ENCODE measurements at places on chromosomes 3 and 15.

GRCh38 chr3:176814285-176814684, 383.0 kb downstream of the TBL1XR1 start:
- no peak for DNase-seq

DNA sequence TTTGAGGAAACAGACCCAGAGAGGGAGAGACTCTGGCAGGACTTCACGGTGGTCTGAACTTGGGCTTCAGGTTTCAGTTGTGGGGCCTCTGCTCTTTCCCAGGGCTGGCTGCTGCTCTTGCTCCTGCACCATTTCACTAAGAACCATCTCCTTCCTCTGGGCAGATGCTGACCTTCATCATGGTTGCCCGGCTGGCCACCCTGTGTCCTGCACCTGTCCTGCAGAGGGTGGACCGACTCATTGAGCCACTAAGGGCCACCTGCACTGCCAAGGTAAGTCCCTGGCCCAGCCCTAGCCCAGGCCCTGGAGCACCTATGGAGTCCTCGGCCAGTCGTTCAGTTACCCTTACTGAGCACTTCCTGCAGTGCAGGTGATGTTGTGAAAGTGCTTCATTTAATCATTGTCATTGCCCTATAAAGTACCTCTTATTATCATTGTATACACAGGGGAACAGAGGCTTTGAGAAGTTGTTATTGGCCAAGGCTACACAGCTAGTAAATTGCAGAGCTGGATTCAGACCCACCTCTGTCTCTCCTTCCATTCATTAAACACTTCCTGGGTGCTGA, 10.0 kb downstream of the RPL32 start:
- DNase-seq, result no peak

DNA sequence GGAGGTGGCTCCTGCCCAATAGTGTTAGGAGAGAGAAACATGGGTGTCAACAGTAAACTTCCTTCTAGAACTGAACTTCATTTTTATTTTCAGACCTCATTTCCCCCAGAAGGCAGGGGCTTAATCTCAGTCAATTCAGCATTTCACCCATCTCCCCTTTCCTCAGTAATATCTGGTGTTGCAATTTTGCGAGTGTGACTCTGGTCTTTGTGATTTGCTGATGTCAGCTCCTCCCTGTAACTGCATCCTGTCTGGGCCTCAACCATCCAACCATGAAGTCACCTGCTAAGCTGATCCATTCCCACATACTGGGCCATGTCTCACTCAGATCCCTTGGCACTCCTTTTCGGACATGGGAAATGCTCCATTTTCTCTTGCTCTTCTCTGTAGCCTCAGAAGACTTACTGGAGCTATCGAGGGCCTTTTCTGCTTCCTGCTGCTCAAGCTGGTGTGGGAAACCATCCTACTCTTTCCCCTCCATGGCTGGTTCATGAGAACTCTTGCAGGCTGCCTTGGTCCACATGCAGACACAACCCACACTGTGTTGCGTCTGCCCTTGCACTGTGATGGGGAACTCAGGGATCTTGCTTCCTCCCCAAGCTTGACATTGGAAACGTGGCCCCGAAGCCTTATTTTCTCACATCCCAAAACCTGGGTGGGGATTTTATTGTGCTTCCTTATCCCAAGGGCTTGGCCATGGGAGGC, 24.6 kb downstream of the CCR4 start:
- no peak for DNase-seq

GRCh38 chr3:159273608-159274007, 471.8 kb downstream of the MFSD1 start:
- no peak for DNase-seq

- DNase-seq, result no peak
Measured at GRCh38 chr3:108022256-108023150, 68.3 kb downstream of the CD47 start.

GRCh38 chr15:64211696-64212095, 48.9 kb upstream of the PPIB start:
- no peak for DNase-seq

DNA sequence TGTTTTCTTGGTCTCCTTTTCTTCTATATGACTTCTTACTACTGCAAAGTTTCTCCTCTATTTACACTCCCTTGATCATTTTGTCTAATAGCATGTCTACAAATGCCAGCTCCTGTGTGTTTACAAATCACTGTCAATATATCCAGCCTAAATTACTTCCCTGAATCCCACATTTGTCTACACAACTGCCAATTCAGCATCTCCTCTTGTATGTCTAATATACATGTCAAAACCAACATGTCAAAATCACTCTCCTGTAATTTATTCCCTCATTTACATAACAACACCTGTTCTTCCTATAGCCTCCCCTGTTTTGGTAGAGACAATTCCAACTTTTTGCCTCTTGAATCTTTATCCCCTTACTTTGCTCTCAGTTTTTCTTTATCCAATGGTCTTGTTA, 359.3 kb downstream of the PLOD2 start:
- no peak for DNase-seq

All from activated CD8-positive, alpha-beta memory T cell treated with anti-CD3 and anti-CD28 coated beads for 1 hour (primary cell).